NCI-H446 treated with DMSO at 0.1 percent for 48 hours (cell line): ENCODE measurements at places on chromosomes 1 and 21.
A peak's percentile ranks its signal among the peaks of the same experiment; 100 is the strongest.

GRCh38 chr1:41500378-41500777, 15.9 kb upstream of the EDN2 start:
- no peak for DNase-seq

- no peak for DNase-seq
Measured at GRCh38 chr1:178877896-178878295, 7.0 kb upstream of the ANGPTL1 start.

DNA sequence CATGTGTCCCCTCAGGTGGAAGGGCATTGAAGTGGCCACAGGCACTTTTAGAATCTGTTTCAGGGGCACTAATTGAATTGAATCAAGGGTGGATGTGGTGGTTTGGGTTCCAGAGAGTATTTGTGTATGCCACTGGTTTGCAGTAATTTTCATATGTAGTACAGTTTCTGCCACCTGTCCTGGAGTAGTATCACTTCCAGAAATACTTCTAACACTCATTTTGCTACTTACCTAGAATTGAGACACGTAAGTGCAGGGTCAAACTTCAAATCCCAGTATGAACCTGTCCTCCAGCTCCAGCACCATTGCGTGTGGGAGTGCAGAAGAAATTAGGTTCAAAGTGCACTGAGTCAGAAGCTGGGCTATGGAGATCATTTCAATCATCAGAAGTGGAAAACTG, 26.8 kb downstream of the RSPH1 start:
- DNase-seq = no peak

GRCh38 chr1:21884456-21885235, 52.5 kb downstream of the HSPG2 start:
- no peak for DNase-seq

DNA sequence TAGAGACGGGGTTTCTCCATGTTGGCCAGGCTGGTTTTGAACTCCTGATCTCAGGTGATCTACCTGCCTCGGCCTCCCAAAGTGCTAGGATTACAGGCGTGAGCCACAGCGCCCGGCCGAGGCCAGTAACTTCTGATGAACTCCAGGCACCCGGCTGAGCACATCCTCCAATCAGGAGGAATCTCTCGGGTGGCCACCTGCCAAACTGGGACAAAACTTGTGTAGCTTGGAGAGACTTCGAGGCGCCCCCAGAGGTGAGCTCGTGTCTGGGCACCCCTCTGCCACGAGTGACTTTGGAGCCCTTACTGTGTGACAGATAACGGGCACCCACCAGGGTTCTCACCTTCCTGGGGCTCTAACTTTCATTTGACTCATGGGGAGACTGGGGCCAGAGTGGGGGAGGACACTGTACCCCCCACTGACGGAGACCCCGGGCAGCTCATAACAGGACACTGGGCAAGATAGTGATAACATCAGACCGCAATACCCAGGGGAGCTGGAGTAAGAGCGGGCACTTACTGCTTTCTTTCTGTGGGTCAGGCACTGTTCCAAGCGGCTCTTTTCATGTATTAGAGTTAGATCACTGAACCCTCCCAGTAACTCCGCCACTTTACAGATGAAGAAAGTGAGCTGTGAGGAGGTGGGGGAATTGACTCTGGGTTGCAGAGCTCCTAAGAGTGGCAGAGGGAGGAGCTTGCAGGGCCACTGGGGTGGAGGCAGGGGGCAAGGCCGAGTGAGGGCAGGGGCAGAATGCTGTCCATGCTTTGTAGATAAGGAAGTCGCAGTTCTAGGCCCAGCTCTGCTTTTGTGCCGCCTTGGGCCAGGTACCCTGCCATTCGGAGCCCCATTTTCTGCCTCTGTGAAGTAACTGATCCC, 1.9 kb upstream of the PADI2 start:
- no peak for DNase-seq

DNA sequence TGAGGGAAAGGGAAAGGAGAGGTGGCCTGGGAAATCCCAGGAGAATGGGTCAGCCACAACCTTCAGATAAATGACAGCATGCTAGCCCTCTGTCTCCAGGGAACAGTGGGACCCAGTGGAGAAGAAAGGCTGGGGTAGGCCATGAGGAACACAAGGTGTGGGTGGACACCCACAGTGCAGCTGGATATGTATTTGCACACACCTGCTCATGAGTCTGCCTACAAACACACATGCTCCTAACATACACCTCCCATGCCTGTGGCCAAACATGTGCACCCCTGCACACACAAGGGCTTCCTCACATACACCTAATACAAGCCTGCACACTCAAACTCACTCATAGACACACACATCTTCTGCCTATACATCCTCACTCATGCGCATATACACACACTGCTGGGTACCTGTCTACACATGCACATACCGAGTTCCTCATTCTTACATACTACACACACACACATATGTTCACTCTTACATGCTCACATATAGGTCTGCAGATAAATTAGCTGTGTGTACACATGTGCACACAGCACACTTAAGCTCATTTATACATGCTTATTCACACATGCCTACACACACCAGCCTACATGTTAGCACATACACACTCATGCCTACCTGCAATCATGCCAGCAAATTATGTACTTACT, 3.6 kb downstream of the C1orf216 start:
- no peak for DNase-seq

- no peak for DNase-seq
Measured at GRCh38 chr1:110161849-110162248, 11.6 kb downstream of the SLC6A17 start.

DNA sequence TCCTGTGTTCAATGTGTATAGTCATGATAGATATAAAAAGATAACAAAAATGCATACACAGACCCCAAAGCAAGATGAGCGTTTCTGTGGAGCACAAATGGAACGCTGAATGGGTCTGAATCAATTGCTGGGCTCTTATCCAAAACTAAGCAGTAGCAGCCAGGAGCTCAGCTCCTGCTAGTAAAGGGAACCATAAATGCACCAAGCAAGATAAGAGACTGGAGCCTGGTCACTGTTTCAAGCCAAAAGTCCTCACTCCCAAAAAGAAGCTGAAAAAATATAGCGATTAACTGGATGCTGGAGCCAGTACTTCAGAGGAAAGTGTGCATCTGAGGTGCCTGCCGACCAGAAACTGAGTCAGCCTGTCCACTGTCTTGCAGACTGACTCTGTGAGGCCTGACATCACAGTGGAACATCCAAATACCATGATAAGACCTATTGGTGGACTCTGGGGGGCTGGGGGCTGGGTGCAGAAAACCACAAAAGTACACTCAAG, 68.9 kb downstream of the LRRC8C start:
- DNase-seq = peak; percentile 68

DNA sequence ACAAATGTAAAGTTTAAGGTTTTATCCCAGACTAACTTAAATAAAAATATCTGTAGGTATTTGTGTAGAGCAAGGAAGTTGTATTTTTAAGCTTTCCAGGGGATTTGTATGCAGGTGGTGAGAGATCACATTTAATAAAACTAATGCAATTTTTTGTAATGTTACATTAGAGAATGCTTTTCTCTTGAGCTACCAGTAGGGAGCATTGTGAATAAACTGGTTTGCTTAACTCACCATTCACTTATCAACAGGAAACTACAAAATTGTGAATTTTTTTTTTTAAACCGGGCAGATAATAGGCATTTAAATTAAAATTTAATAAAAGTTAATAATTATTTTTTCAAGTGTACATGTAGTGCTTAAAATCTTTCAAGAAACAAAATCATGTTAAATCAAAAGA, 78.6 kb downstream of the IVNS1ABP start:
- DNase-seq = no peak

DNA sequence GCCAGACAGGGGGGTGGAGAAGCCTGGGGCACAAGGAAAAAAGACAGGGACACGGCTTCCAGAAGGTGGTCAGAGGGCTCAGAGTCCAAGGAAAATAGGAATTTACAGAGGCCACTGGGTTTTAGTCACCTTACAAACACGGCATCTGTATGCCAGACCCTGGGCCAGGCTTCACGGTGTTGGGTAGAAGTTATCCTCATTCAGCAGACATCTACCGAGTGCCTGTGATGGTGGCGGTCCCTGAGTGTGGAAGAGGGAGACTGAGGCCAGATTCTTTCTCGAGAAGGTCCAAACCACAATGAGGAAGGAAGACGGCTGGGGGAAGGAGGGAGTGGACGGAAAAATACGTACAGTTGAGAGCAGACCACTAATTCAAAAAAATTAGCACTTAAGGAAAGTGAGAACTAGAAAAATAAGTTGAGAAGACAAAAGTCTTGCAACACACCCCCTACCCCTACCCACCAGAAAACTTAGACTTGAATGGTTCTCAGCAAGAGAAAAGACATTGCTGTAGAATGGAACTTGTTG, 864 bp upstream of the BTG2 start:
- DNase-seq = no peak

GRCh38 chr1:25619101-25619890, 2.7 kb downstream of the MAN1C1 start:
- peak; percentile 37 for DNase-seq

GRCh38 chr1:65027666-65028358, 61.5 kb upstream of the JAK1 start:
- no peak for DNase-seq

GRCh38 chr1:9476790-9477463, 62.3 kb upstream of the SLC25A33 start:
- DNase-seq = no peak

GRCh38 chr1:157992833-157993146, 655 bp upstream of the KIRREL1 start:
- DNase-seq = no peak

- no peak for DNase-seq
Measured at GRCh38 chr1:231924180-231924579, 297.6 kb downstream of the DISC1 start.

DNA sequence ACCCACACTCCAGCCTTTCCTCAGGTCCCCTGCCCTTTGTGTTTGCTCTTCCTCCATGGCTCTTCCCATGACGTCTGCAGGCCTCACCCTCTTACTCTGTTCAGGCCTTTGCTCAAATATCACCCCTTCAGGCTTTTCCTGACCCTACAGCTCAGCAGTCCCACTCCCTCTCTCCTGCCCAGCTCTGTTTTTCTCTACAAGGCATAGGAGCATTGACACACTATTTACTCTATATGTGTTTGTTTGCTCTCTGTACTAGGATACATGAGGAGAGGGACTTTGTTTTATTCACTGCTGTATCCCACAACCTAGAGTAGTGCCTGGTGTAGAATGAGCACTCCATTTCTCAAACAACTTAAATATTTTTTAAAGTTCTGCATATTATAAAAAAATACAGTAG, 107.4 kb upstream of the COA6 start:
- no peak for DNase-seq

- no peak for DNase-seq
Measured at GRCh38 chr1:157008502-157008901, 37.0 kb downstream of the ARHGEF11 start.

- no peak for DNase-seq
Measured at GRCh38 chr1:224745924-224746323, 129.8 kb downstream of the CNIH3 start.

- no peak for DNase-seq
Measured at GRCh38 chr1:183719289-183719688, 66.2 kb upstream of the APOBEC4 start.

DNA sequence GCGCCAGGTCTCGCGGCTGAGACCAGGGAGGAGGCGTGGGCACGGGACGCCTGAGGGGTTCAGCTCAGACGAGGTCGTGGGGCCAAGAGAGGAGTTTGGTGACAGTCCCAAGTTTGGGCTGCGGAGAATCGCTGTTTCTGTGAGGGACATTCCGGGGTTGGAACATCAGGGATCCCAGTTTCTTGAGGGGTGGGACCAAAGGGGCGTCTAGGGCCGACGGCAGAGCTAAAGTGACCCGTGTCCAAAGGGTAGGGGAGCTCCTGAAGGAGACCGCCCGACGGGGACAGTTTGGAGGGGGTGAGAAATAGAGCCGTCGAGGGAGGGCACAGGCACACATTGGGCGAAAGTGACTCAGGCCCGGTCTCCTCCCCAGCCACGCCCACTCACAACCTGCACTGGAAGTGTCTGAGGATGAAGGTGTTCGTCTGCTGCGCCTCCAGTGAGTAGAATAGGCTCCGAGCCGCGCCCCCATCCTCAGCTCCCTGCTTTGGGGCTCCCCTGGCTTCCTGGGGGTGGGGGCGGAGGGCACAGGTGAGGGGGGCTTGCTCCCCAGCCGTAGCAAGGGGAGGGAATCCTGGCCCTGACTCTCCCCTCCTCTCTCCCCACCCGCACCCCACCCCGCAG, 7.0 kb downstream of the EFNA3 start:
- DNase-seq = no peak

DNA sequence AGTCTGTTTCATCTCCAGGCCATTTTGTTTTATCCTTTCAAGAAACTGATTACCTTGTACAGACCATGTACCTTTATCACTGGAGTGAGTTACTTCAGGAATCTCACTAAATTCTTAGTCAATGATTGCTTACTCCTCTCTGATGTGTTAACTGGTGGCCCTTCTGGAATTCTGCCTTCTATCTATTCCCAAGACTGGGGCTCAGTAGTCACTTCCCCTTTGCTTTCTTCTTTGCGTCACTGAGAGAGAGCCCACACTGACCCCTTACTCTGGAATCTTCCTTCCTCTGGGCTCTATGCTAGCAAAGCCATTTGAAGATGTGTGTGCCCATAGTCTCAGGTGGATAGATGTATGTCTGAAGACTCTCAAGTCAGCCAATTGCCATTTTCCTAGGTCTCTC, 34.6 kb downstream of the XCL2 start:
- no peak for DNase-seq

DNA sequence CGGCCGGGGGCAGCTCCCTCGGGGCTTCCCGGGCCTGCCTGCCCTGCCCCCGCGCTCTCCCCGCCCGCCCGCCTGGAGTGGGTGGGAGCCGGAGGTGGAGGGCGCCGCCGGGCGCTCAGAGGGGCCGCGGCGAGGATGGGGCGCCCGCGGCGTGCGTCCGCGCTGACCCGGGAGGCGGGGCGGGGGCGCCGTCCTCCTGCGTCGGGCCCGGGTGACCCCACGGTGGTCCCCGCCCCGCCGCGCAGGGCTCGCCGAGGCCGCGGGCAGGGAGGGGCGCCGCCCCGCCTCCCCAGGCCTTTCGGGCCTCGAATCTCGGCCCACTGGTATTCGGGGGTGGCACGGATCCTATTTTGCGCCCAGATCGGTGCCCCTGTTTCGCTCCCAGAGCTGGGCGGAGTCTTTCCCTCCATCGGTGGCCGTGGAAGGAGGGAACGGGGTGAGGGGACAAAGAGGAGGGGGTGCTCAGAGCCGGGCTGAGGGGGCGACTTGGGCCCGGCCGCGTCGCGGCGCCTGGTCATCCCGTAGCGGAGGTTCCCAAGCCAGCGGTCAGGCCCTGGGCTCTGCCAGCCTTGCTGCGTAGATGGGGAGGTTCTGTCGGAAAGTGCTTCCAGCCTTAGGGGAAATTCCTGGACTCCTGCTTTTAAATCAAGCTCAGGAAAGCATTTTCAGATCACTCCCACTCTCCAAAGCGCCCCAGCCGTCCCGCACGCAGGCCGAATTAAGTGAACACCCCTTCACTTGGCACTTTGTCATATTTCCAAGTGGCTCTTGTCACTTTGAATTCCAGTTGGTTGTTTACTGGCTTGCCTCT, 545 bp downstream of the PATJ start:
- DNase-seq = no peak

- DNase-seq = no peak
Measured at GRCh38 chr1:61852670-61853015, 110.4 kb downstream of the PATJ start.

DNA sequence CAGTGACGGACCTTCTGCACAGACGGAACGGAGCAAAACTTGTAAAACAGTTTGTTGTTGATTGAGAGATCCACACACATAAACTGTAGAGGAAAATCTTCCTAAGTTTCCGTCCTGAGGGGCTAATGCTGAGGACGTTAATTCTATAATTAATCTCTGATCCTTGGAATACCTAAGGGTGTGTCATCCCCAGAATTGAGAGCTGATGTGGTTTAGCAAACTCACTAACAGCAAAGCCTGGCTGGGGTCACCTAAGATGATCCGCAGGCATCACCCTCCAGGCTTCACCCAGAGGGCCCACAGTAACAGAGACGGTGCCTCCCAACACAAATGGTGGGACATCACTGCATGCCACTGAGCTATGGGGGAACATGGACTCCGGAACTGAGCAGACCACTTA, 97.5 kb downstream of the SMYD2 start:
- DNase-seq = no peak
